ENCODE measurements at places on chromosomes 12 and 14.

- peak; percentile 67 for DNase-seq
Measured at GRCh38 chr14:21382886-21383847, 652 bp downstream of the SUPT16H start.

- peak; percentile 33 for DNase-seq
Measured at GRCh38 chr12:109310247-109311125, 1.4 kb upstream of the FOXN4 start.

- peak; percentile 46 for DNase-seq
Measured at GRCh38 chr14:77707355-77707723, 484 bp downstream of the ALKBH1 start.

- no peak for DNase-seq
Measured at GRCh38 chr12:98592825-98593322, 612 bp upstream of the SLC25A3 start.

DNA sequence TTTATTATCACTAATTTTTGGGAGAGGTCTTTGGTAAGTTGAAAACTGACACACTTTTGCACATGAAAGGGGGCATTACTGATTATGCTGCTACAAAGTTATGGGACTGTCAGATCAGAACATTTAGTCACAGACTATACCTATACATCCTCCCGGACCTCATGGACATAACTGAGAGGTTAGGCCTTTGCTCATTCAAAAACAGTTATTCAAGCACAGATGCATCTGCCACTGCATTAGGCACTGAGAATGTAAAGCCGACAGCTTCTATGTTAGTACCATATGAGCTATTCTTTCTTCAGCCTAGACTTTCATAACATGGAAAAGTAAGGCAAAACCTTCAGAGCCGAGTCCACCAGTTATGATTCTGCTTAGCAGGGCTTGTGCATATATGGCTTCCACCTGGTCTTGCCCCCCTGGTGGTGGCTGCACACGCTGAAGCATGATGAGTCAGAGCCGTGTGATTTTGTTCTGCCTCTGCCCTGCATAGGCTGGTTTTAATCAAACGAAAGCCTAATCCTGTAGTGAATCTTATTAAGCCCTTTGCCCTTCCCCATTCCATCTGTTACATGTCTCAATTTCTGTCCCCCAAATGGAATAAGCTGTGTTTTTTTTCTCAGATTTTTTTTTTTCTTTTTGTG, 21.8 kb upstream of the RNU6-8 start:
- no peak for DNase-seq

- DNase-seq = no peak
Measured at GRCh38 chr12:55850893-55851292, 8.2 kb upstream of the MMP19 start.

- DNase-seq = no peak
Measured at GRCh38 chr12:93020631-93021597, 91.8 kb upstream of the EEA1 start.

GRCh38 chr12:14931791-14932560, 6.4 kb downstream of the ERP27 start:
- no peak for DNase-seq

GRCh38 chr14:38799671-38800070, 303.4 kb downstream of the SEC23A start:
- no peak for DNase-seq

- no peak for DNase-seq
Measured at GRCh38 chr14:31993521-31993951, 83.6 kb upstream of the ARHGAP5 start.

GRCh38 chr12:54299515-54300224, 1.1 kb downstream of the NFE2 start:
- DNase-seq = no peak

DNA sequence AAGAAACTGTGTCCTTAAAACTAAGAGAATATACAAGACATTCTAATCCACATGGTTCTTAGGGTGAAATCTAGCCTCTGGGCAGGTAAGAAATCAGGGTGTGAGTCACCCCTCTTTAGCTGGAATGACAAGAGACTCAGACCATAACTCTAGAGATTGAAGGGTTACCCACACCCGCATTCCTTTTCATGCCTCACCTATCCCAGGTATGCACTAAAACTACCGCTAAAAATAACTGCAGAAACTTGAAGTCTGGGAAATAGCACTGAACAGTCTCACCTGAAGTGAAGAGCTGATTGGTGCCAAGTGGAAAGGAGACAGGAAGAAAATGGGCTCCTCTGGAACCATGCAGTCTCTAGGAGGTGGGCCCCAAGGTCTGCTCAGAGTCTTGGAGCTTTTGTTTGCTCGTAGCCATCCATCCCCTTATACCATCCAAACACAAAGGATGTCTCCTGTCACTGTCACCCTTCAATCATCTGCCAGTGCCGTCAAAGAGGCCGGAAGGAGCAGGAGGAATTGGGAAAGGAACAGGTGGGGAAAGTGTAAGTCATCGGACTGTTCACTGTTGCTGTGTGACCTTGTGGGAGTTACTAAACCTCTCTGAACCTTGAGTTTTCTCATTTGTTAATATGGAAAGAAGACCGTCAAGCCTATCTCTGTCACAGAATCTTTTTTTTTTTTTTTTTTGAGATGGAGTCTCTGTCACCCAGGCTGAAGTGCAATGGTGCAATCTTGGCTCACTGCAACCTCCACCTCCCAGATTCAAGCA, 22.4 kb downstream of the DDX47 start:
- DNase-seq = no peak

DNA sequence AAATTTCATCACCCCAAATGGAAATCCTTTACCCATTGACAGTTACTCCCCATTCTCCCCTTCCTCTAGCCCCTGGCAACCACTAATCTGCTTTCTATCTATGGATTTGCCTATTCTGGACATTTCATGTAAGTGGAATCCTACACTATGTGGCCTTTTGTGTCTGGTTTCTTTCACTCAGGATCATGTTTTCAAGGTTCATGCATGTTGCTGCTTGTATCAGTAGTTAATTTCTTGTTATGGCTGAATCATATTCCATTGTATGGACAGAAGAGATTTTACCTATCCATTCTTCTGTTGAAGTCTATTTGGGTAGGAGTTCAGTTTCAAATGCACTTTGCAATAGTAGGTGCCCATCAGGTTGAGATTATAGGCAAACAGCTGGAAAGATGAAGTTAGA, 1.4 kb downstream of the RFC5 start:
- no peak for DNase-seq

Measured in activated naive CD4-positive, alpha-beta T cell treated with anti-CD3 and anti-CD28 coated beads, Interleukin-2, amount 10 ng/mL, durations not matched to agents 7 days and 5 days (primary cell).